ENCODE measurements at places on chromosomes 1 and 21.

DNA sequence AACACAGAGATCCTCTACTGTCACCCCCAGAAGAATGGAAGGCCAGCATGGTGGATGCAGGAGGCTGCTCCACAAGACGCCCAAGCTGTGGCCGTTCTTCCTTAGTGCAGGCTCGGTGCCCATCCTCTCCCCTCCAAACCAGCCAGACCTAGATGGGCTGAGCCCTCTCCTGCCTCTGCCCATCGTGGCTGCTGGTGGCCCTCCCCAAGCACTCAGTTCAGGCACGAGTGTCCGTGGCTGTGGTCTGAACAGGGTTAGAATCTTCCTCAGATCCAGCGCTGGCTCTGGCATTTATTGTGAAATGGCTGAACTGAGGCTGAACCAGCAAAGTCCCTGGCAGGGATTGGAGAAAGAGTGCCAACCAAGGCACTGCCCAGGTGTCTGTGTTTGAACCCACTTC lies 59.5 kb downstream of the TRIM11 start:
- DNase-seq: no peak

DNA sequence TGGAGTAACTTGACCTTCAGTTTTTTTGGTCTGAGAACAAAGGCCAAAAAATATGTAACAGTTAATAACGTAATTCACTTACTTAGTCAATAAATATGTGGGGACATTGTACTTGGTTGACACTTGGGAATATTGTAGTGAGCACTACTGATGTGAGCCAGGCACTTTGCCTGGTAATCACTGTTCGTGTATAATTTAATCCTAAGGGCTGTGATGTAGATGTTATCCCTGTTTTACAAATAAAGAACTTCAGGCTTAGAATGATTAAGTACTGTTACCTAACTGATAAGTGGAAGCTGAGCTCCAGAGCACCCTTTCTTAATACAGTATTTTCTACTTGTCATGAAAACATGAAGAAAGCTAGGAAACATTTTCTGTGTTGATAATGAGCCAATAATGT lies 28.0 kb downstream of the PTBP2 start:
- no peak for DNase-seq

GRCh38 chr1:119893238-119893791 lies 3.0 kb downstream of the ADAM30 start:
- DNase-seq: no peak

DNA sequence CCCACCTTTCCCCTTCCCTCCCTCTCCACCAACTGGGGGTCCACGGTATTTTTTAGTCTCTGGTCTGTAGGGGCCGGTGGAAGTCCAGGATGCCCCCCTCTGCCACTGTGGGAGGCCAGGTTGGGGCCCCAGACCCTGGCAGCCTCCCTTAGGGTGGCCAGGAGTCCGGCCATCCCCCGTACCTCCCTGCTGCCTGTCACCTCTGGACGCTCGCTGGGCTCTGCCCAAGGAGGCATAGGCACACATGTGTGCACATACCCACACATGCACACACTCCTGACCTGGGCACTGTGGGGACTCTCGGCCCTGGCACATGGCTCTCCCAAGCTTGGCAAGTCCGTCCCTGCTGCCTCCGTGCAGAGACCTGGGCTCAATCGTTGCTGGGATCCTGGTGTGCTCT lies 53.0 kb downstream of the DISP3 start:
- DNase-seq: no peak

GRCh38 chr1:3518256-3518655 lies 63.8 kb downstream of the ARHGEF16 start:
- no peak for DNase-seq

DNA sequence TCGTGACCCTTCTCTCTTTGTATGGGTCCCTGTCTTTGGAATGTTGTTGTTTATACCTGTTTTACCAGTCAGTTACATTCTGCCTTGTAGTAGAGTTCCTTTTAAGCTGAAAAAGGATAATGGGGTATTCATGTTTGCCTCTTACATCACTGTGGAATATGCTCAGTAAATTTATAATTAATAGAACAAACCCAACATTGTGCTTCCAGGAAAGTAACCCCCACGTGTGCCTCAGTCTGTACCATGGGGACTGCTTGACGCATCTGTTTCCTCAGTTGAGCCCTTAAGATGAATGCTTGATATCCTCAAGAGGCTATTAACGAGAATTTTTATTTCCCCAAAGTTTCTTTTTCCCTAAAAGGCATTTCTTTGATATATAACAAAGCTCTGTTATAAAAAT lies 73.4 kb downstream of the ST6GALNAC3 start:
- DNase-seq: no peak

GRCh38 chr1:12080156-12080555 lies 17.1 kb downstream of the TNFRSF8 start:
- no peak for DNase-seq

DNA sequence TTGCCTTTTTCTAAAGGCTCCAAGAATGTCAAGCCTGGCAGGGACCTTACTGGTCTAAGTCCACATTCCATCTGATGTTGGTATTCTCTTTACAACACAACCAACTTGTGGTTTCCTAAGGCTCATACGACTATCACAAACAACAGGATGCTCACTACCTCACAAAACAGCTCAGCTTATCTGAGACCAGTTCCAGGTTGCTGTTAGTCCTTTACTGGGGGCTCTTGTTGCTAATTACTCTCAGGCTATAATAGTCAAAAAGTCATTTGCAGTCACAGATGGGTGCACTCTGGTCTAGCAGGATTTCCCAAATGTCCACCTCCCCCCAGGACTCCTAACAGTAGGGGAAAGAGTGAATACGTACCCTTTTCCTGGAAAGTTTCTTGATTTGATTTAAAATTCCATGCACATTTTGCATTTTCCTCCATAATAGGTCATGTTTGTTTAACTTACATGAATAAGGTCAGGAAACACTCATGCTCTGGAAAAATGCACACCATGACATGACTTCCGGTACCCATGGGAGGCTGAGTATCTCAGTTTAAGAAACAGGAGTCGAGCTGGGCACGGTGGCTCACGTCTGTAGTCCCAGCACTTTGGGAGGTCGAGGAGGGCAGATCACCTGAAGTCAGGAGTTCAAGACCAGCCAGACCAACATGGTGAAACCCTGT lies 16.0 kb downstream of the LCK start:
- no peak for DNase-seq

GRCh38 chr1:12435639-12436344 lies 182.2 kb downstream of the DHRS3 start:
- DNase-seq: no peak
